ENCODE measurements at places on chromosomes 4 and X. TPM values are rescaled to one million over a fixed set of nuclear protein-coding genes. Genes with fewer than 3 reads are reported as not detected.

GRCh38 chr4:166839615-166840251 is 394.6 kb downstream of the SPOCK3 start:
- H3K36me3 ChIP-seq = no peaks in the 10 kb centered on the region
- no peak overlapping the region for H3K4me3 ChIP-seq
- no peak overlapping the region for H3K27ac ChIP-seq

GRCh38 chrX:104315555-104315954 is 60.8 kb upstream of the ESX1 start:
- DNase-seq = peak; percentile 32
- no peaks in the 10 kb centered on the region for H3K36me3 ChIP-seq
- no peak overlapping the region for H3K27ac ChIP-seq
- H3K4me1 ChIP-seq = no peaks in the 10 kb centered on the region
- no peak overlapping the region for H3K4me3 ChIP-seq
- no peaks in the 10 kb centered on the region for H3K27me3 ChIP-seq

VAMP7 gene
- 31.8 TPM for total RNA-seq

DNA sequence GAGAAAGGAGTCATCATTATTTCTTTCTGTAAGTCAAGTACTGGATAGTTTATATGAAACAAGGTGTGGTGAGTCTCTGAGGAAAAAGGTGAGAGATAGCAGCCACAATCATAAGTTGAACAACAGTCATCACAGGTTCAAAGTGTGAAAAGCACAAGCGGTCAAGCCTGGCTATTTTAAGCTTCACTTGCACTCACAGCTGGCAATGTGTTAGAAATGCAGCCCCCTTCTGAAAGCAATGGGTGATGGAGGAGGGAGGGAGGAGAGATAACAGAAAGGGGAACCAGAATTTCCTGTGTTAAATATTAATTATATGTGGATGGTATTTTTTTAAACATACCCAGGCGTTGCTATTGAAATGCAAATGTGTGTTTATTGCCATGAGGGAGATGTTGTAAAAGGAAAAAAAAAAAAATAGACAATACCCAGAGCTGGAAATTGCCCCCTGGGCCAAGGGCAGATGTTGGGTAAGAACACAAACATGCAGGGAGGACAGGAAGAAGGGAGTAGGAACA is 26.9 kb upstream of the BMP3 start:
- no peaks in the 10 kb centered on the region for H3K36me3 ChIP-seq
- no peak overlapping the region for H3K27ac ChIP-seq
- DNase-seq = no peak
- H3K4me1 ChIP-seq = no peaks in the 10 kb centered on the region
- H3K4me3 ChIP-seq = no peak overlapping the region

F11 gene
- total RNA-seq = not detected

DNA sequence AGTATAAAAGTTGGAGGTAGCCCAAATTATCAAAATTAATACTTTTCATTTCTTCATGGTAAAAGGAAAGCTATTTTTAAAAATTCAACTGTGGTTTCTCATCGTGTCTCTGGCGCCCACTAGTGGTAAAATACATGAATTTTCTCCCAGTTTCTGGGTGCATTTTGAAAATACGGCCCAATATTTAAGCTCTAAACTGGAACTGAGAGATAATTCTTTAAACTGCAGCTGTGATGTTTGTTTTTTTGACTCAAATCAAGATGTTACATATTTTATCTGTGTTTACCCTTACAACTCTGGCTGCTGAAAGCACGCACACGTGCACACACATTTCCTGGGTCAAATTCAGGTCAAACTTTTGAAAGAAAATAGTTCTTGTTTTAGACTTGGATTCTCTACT is 123.9 kb upstream of the ACSL4 start:
- peak overlapping the region; percentile 8 for H3K27ac ChIP-seq
- H3K27me3 ChIP-seq = no peaks in the 10 kb centered on the region
- DNase-seq = peak; percentile 66
- H3K4me1 ChIP-seq = no peaks in the 10 kb centered on the region
- no peak overlapping the region for H3K4me3 ChIP-seq
- H3K36me3 ChIP-seq = no peaks in the 10 kb centered on the region

DNA sequence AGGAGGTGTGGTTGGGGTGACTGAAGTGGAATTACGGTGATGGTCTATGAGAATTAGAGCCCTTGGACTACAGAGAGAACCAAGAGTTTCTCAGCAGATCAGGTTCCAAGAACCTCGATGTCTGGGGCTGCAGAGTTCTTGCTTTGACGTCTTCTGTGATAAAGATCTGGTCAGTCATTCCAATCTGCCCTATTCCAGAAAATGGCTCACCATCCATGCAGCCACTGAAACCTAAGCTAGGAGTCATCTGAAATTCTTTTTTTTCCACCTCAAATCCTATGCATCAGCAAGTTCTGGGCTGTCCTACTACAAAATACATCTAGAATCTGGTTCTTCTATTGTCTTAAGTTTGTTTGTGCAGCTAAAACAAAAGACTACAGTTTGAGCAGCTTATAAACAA is 254.4 kb upstream of the PGRMC2 start:
- H3K27me3 ChIP-seq = no peaks in the 10 kb centered on the region
- H3K36me3 ChIP-seq = no peaks in the 10 kb centered on the region
- peak; percentile 67 for DNase-seq
- H3K4me1 ChIP-seq = no peaks in the 10 kb centered on the region
- no peak overlapping the region for H3K27ac ChIP-seq

DNA sequence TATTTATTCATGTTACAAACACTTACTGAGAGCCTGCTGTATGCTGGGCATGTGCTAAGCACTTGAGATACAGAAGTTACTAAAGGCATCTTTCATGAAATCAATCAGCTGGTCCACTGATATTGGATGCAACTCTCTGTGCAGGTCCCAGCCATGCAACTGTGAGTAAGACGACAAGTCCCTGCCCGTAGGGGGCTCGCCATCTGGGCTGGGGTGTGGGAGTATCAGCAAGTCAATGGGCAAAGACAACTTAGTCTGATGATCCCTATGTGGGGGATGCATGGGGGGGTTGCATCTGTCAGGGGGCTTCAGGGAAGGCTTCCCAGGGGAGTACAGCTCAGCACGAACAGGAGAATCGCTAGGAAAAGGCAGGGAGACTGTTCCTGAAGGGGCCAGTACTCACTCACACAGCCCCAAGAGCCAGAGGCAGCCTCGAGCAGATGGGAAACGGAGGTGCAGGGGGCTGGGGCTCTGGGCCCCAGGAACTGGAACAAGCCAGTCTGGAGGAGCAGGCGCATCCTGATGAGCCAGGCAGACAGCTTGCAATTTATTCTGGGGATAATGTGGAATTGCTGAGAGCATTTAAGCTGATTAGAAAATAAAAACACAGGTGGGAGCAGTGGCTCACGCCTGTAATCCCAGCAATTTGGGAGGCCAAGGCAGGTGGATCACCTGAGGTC is 40.2 kb downstream of the CRMP1 start:
- H3K27me3 ChIP-seq = no peaks in the 10 kb centered on the region
- no peak for DNase-seq
- H3K27ac ChIP-seq = no peak overlapping the region
- no peak overlapping the region for H3K4me3 ChIP-seq
- H3K4me1 ChIP-seq = no peaks in the 10 kb centered on the region

CD38 gene
- total RNA-seq = under 0.01 TPM

CSAG3 gene
- total RNA-seq = not detected

DNA sequence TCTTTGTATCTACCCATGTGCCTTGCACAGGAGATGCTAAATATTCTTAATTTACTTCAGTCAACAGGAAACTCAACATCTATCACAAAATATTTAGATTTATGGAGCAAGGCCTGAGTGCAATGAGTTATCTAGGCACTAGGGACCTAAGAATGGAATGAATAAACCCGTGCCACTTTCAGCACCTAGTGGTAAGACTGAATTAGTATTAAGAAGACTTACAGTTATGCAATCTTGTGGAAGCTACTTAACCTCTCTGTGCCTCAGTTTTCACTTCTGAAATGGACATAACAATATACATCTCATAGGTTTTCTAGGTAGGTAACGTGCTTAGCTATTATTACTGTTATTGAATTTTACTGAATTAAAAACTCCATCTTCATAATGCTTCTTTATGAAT is 144.6 kb upstream of the MAP3K15 start:
- no peak for DNase-seq
- H3K4me3 ChIP-seq = no peak overlapping the region

- H3K27me3 ChIP-seq = no peaks in the 10 kb centered on the region
- no peak for DNase-seq
- no peak overlapping the region for H3K4me3 ChIP-seq
- H3K27ac ChIP-seq = no peak overlapping the region
Observed at GRCh38 chr4:41189076-41189475, 25.3 kb downstream of the APBB2 start.

FRAS1 gene
- total RNA-seq = 1.8 TPM

GRCh38 chr4:15657366-15657765 is 2.2 kb upstream of the FBXL5 start:
- H3K4me3 ChIP-seq = no peak overlapping the region
- DNase-seq = peak; percentile 39
- H3K27me3 ChIP-seq = no peaks in the 10 kb centered on the region
- H3K36me3 ChIP-seq = no peaks in the 10 kb centered on the region
- peaks cover 5% of the 10 kb centered on the region for H3K4me1 ChIP-seq

DNA sequence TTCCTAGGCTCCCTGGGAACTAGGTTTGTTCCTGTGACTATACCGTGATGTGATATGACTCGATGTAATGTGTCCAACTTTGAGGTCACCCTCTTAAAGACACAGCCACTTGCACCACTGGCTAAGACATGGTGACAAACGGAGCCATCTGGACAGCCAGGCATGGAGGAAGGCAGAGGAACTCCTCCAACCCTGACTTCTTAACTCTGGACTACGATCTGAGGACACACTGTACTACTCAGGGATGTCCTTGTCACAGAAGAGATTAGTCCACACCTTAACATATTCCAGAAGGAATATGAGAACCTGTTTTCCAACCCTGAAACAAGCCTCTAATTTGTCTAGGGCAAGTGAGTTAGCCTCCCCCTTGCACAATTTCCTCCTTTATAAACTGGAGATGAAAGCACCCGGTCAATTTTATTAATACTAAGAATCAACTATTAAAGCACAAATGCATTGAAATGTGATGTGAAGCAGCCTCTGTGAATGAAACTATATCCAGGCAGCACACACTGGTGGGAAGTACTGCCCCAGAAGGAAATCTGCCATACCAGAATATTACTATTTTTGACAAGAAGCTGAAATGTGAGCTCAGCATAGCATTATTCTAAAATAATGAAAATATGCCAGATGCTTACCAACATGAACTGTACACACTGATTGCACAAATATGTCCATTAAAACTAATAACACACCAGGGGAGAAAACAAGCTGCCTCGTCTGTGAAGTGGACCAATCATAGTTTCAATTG is 47.3 kb downstream of the TSPAN5 start:
- no peaks in the 10 kb centered on the region for H3K4me1 ChIP-seq
- H3K27me3 ChIP-seq = no peaks in the 10 kb centered on the region
- no peak for DNase-seq
- H3K27ac ChIP-seq = no peak overlapping the region
- H3K36me3 ChIP-seq = no peaks in the 10 kb centered on the region
- no peak overlapping the region for H3K4me3 ChIP-seq

ATP2B3 gene
- not detected for total RNA-seq

PAGE5 gene
- 0.66 TPM for total RNA-seq

GPAT3 gene
- 2.1 TPM for total RNA-seq

- H3K4me3 ChIP-seq = no peak overlapping the region
- H3K27me3 ChIP-seq = no peaks in the 10 kb centered on the region
- no peak for DNase-seq
- H3K27ac ChIP-seq = no peak overlapping the region
- no peaks in the 10 kb centered on the region for H3K4me1 ChIP-seq
Observed at GRCh38 chr4:89820010-89820409, 17.0 kb downstream of the SNCA start.

RBM47 gene
- total RNA-seq = 1.8 TPM

ZRSR2 gene
- 6.6 TPM for total RNA-seq

DNA sequence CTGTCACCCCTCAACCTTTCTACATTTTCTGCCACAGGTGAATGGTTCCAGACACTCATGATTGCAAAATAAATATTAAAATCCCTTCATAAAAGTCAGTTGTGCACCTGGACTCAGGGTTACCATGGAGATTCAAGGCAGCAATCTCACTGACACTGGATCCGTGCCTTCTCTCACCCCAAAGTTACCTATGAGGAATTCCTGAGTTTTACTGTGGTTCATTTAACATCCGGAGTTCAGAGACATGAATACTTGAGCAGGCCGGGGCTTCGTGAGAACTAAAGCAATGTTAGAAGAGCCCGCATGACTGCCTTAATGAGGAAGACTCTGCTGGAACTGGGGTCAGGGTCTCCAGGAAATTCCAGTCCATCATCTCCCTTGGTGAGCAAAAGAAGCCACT is 12.5 kb upstream of the CLNK start:
- H3K4me3 ChIP-seq = no peak overlapping the region
- no peaks in the 10 kb centered on the region for H3K36me3 ChIP-seq
- no peak overlapping the region for H3K27ac ChIP-seq
- H3K4me1 ChIP-seq = no peaks in the 10 kb centered on the region
- no peak for DNase-seq

DSPP gene
- not detected for total RNA-seq

- DNase-seq = peak; percentile 15
- H3K36me3 ChIP-seq = no peaks in the 10 kb centered on the region
- H3K4me1 ChIP-seq = no peaks in the 10 kb centered on the region
- no peak overlapping the region for H3K4me3 ChIP-seq
- H3K27me3 ChIP-seq = no peaks in the 10 kb centered on the region
- no peak overlapping the region for H3K27ac ChIP-seq
Observed at GRCh38 chr4:7727749-7728148, 211.9 kb downstream of the AFAP1 start.

DNA sequence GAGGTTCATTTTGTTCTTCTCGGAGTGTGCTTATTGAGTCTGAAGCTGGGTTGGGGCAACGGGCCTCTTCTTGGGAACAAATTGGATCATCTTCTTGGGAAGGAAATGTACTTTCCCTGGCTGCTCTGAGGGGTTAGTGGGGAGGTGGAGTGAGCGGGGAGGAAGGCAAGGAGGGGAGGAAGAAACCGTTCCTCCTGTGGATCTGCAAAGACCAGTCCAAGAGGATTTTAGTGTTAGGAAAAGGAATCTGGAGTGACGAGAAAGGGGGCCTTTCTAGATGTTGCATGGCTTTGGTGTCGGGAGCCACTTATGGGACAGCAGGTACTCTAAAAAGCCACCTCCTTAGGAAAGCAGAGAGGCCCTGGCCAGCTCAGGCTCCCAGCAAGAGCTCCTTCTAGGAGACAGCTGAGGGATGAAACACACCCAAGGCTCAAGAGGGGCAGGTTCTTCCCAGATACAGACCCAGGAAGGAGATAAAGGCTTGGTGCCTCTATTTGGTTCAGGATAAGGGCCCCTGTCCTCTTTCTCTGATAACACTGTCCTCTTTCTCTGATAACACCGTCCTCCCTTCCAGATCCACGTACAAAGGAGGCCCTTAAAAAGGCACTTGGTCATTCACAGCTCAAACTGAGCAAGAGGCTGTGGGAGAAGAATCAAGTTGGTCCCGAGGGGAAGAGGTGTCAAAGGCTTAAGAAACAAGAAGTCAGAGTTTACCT is 451 bp downstream of the SOD3 start:
- H3K27ac ChIP-seq = peak overlapping the region; percentile 77
- peak overlapping the region; percentile 0 for H3K4me3 ChIP-seq
- H3K36me3 ChIP-seq = no peaks in the 10 kb centered on the region
- no peaks in the 10 kb centered on the region for H3K27me3 ChIP-seq
- DNase-seq = no peak
